HEK293T (cell line): ENCODE measurements at places on chromosomes 2 and 18.
A peak's percentile ranks its signal among the peaks of the same experiment; 100 is the strongest.

- DNase-seq = no peak
These were observed 1.4 kb downstream of the RNF138 start for GRCh38 chr18:32093102-32093511.

GRCh38 chr2:72004201-72004915, 143.3 kb downstream of the CYP26B1 start:
- DNase-seq = peak; percentile 2

DNA sequence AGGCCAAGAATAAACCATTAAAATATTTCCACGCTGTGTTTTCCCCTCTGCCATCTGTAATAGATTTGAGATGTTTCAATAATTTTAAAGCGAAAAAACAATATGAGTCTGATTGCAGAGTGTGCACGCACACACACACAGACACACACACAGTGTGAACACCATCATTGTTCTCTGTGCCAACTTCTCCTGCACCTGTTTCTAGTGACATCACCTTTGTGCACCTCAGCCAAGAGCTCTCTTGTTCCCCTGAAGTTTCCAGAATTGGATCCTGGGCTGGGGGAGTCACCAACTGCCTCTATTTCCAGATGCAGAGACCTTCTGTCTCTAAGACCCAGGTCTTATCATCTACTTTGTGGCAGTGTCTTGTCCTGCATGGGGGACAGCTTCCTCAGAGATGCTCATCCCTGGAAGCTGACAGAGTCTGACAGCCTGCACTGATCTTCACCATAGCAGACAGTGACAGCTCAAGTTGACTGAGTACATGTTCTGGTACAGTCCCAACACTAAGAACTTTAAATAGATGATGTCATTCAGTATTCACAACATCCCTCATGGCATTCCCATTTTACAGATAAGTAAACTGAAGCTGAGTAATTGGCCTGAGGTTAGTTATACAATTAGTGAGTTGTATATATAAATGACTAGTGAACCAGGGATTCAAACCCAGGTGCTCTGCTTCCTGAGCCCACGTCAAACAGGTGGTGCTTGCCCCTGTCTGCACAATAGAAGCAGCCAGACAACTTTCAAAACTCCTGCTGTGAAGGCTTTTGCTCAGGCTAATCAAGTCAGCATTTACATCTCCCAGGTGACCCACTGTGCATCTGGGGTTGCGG, 39.4 kb downstream of the ACOXL start:
- no peak for DNase-seq

DNA sequence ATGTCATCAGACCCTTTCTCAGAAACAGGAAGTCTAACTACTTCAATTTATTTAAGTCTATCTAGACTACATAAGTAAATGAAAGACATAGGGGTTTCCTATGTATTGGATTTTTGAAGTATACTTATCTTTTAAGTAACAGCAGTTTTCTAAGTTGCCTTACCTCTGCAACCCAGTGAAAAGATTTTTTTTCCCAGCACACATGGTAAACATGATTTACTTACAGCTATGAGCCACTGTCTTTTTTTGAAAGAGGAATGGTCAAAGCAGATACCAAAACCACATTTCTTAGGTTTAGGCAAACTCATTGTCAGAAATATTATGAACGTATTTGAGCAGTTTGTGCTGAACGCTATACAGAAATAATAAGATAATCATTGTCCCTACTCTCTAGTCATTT, 78.7 kb upstream of the OTX1 start:
- no peak for DNase-seq

GRCh38 chr2:216743781-216744180, 48.4 kb upstream of the IGFBP5 start:
- DNase-seq = no peak
